ENCODE measurements at places on chromosomes 11 and 22.

DNA sequence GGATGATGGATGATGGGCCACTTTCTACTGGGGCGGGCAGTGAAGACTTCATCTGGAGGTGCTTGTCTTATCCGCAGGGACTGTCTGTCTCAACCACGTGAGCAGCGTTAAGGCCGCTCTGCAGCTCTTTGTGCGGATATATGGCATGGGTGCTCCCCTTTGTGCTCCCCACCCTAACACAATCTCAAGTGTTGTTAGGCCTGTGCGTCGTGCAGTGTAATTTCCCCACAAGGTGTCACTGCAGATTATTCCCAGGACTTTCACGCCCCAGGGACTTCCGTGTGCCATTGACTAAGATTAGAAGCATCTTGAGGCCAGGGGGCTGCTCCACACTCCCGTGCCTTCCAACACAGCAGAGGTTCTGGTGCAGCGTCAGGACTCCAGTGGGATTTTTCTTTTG, 65.3 kb downstream of the TBC1D22A start:
- DNase-seq, result no peak

DNA sequence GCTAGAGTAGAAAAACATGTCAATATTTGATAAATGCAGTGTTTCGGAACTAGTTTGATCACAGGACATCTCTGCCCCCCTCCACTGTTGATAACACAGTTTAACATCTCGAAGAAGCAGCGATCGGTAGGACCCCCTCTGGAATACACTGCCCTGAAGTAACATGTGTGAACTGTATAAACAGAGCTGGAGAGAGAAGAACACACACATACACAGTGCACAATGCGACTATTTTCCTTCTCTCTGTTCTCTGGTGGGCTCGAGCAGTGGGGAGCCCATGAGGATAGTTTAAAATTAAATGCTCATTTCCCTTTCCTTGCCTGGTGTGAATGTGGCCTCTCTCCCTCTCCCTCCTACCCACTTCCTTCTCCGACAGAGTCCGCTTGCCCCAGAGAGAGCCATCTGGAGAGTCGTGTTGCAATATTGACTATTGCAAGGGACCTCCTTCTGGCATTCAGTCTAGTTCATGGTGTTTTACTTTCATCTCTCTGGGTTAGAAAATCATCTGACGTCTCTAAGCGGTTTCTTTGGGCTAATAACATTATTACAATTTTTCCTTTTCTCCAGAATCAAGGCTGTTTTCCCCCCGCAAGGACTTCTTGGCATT, 51.6 kb upstream of the BARX2 start:
- no peak for DNase-seq

- DNase-seq, result no peak
Observed at GRCh38 chr11:93952082-93952780, 68.9 kb upstream of the HEPHL1 start.

DNA sequence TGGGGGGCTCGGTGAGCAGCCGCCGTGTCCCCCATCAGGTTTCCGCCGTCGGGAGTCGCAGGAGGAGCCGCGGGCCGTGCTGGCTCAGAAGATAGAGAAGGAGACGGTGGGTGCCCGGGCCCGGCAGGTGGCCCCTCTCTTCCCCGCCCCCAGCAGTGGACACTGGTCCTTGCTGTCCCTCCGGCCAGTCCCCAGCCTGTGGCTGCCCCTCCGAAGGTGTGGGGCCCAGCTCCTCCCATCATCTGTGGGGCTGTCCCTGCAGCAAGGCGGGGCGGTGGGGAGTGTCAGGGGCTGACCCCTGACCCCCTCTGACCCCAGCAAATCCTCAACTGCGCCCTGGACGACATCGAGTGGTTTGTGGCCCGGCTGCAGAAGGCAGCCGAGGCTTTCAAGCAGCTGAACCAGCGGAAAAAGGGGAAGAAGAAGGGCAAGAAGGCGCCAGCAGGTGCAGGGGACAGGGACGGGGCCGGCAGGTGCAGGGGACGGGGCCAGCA, 15.3 kb downstream of the EPS8L2 start:
- no peak for DNase-seq

GRCh38 chr11:11760838-11761237, 80.9 kb upstream of the USP47 start:
- DNase-seq, result no peak

DNA sequence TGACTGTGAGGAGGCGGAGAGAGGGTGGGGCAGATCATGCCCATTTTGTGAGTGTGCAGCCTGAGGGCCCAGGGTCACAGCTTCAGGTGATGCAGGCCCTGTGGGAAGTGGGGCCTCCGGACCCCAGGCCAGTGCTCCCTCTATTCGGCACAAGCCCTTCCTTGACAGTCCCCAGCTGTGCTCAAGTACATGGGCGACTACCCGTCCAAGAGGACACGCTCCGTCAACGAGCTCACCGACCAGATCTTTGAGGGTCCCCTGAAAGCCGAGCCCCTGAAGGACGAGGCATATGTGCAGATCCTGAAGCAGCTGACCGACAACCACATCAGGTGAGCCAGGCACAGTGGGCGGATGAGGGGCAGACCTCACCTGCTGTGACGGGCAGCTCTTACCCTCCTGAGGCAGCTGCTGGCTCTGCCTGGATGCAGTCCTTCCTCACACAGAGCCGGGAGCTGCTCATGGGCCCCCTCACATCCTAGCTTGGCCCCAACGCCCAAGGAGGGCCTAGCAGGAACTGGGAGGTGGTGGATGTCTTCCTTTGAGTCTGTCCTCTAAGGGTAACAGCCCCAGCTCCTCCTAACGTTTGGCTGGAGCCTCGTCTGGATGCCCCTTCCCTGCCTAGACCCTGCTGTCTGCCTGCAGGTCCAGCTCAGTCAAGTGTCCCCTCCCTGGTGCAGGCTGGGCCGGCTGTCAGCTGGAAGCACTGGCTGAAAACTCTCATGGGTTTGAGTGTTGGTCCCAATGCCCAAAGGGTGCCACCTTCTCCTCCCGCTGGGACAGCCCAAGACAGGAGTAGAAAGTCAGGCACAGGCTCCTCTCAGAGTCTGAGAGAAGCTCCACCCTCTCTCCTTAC, 76.1 kb downstream of the MYO7A start:
- no peak for DNase-seq

GRCh38 chr11:46410021-46410420, 18.4 kb upstream of the CHRM4 start:
- DNase-seq, result no peak

GRCh38 chr11:115238791-115239190, 265.4 kb downstream of the CADM1 start:
- no peak for DNase-seq

DNA sequence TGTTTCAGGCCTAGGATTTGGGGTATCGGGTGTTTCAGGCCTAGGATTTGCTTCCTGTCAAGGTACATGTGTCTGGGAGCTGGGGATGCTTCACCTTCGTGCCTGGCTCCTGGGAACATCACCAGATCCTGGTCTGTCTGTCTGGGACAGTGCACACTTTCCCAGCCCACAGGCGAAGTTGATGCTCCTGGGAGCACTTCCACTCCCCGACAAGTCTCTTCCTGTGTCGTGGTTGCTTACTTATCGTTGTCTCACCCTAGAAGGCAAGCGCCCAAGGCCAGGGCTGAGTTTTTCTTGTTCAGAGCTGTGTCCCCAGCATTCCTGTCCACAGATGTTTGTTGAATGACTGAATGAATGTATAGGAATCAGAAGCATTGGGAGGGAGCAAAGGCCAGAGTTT, 71.5 kb downstream of the LINC01488 start:
- no peak for DNase-seq

GRCh38 chr22:41522813-41523212, 21.5 kb downstream of the POLR3H start:
- no peak for DNase-seq

DNA sequence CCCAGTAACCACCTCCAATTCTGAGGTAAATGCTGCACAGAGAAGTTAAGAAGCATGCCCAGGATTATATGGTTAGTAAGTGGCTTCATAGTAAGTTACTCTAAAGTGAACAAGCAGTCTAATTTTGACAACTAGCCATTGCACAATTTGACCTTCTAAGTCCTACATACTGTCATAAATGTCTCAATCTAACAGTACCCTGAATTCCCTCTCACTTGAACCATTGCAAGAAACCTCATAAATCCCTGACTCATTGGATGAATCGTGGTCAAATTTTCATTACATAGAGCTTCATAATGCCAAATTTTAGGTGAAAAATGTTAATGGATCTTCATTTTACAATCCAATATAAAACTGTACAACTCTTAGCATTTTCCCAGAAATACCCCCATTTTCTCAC, 217.3 kb upstream of the GRIA4 start:
- DNase-seq, result no peak

DNA sequence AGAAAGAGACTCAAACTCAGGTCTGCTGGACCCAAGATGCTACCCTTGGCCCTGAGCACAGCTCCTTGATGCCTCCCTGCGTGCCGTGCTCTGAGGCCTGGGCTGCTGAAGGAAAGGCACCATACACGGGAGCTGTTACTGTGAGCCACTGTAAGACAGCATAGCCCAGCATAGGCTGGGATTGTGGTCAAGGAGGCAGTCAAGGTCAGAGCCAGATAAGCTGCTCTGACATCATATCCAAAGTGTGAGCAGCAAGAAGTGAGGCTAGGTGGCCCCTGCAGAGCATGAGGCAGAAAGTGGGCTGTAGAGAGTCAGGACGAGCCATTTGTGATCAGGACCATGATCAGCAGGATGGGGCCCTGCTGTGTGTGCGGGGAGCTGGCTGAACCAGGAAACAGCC, 7.7 kb downstream of the SLC22A8 start:
- DNase-seq, result no peak

GRCh38 chr11:18706330-18707243, 8.0 kb downstream of the TMEM86A start:
- no peak for DNase-seq

DNA sequence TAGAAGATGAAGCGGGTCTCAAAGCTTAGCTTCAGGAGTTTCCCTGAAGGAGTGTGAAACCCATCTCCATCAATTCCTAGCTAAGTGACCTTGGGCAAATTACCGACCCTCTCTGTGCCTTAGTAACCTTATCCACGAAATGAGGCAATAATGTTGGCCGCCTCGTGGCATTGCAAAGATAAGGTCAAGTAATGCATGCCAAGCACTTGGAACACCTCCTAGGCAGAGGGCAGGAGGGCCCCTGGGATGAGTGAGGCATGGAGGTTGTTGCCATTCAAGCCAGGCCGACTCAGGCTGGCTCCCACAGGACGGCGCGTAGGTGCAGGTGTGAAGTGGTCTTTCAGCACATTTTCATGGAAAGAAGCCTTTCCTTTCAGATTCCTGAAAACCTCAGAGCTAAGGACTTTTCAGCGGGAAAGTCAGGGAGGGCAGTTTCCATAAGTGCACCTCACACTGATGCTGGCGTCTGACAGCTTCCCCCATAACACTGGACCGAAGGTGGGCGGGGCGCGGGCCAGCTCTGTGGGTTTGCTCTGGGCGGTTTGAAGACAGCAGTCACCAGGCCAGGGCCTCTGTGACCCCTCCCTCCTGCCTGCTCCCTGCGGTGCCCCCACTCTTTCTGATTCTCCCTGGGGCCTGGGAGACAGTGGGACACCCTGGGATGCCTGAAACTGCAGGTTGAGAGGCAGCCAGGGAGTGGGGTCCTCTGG, 25.2 kb downstream of the RPS6KA4 start:
- DNase-seq, result no peak

GRCh38 chr22:28435140-28435768, 244.4 kb downstream of the TTC28 start:
- DNase-seq, result no peak

- DNase-seq, result no peak
Observed at GRCh38 chr11:23859087-23859486, 637.8 kb upstream of the LUZP2 start.

Measured in GM19239 (cell line).